A549 (cell line): ENCODE measurements at places on chromosomes 4 and X. TPM values are rescaled to one million over a fixed set of nuclear protein-coding genes. Genes with fewer than 3 reads are reported as not detected.

- no peak for DNase-seq
Observed at GRCh38 chr4:46389301-46389775, 590 bp downstream of the GABRA2 start.

- no peak for DNase-seq
Observed at GRCh38 chrX:4944767-4945166, 1231.3 kb upstream of the PRKX start.

- DNase-seq: no peak
Observed at GRCh38 chrX:144627947-144628346, 619.4 kb upstream of the SPANXN1 start.

- no peak for DNase-seq
Observed at GRCh38 chr4:47120783-47121182, 89.4 kb downstream of the GABRB1 start.

DNA sequence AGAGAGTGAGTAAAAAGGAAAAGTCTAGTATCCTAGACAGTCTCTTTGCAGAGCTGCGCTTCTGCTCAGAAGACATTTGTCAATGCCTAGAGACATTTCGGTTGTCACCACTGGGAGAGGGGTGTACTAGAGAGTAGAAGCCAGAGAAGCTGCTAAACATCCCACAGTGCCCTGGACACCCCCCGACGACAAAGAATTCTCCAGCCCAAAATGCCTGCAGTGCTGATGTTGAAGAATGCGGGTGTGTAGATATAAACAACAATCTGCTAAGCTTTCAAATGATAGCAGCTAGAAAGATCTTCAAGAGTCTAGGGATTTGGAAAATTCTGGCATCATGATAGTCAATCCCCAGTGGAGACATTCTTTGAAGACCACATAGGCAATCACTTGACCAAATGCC, 90.1 kb downstream of the PALLD start:
- no peak for DNase-seq

The SAGE1 gene
- polyA plus RNA-seq: 0.03 to 0.05 TPM (median 0.04 TPM) in 3 replicates

DNA sequence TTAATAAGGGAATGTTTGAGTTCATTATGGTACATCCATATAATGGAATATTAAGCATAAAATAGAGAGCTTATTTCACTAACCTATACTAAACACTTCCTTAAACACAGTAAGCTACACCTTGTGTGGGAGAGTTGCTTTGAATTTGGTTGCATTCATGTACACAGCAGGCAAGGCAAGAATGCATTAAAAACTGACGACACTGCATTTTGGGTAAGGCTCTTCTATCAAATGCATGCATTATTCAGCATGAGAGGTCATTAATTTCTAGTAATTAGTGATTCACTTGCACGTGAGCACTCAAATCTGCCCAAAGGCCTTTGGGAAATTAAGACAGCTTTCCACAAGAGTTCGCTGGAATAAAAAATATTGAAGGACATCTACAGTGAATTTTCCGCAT, 8.8 kb upstream of the C1GALT1C1 start:
- no peak for DNase-seq
